ENCODE measurements at places on chromosomes 6 and 20.

DNA sequence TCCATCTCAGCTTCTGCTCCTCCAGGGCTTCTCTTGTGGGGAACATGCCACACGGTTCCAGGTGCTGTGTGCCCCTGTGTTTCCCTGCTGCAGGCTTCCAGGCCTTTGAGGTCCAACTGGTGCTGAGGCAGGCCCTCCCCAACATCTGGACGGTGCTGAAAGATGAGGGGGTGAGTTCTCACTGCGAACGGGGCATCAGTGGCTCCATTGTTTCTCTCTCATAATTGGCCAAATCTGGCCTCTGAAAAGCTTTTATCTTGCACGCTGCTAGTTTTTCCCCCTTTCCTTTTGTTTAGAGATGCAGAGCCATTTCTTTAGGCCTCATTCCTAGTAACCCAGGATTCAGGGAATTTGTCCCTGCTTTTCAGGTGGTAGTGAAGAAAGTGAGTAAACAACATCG is 8.6 kb downstream of the PNLDC1 start:
- DNase-seq, result no peak

GRCh38 chr6:33314515-33314942 is 651 bp upstream of the TAPBP start:
- DNase-seq, result peak; percentile 80

- DNase-seq, result no peak
Observed at GRCh38 chr6:74181471-74181870, 485.5 kb downstream of the CD109 start.

DNA sequence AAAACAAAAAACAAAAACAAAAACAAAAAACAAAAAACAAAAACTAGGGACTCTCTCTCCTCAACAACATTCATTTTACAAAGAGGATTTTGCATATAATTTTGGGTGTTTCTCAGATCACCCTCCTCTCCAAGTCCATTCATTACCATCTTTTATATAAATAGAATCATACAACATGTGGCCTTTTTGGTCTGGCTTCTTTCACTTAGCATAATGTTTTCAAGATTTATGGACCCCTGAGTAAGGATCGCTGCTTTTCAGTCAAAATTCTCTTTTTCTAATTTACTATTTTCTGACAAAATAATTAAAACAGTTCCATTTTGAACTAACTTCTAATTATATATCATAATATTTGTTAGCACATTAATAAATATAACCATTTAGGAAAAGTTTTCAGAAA is 94.8 kb downstream of the UBE3D start:
- no peak for DNase-seq

GRCh38 chr6:14827354-14827753 is 418.5 kb upstream of the JARID2 start:
- DNase-seq, result no peak

DNA sequence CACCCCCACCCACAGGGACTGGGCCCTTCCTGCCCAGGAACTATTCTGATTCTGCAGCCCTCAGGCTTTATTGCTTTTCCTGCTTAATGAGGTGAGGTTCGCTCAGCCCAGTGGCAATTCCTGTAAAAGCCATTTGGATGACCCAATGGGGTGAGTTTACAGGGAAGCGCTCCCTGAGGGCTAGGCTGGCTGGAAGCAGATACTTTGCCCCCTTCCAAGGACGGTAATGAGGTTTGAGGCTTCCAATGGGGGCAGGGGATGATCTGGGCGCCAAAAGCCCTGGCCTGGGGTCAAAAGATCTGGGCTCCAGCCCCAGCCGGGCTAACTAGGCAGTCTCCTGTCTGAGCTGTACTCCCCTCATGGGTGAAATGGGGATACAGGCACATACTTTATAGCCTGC is 41.8 kb downstream of the RIPOR3 start:
- DNase-seq, result no peak
